ENCODE measurements at places on chromosomes 11 and 22.

- no peak for DNase-seq
Observed at GRCh38 chr11:107844041-107844440, 14.5 kb downstream of the SLC35F2 start.

GRCh38 chr22:39205344-39206021 lies 39.3 kb downstream of the PDGFB start:
- no peak for DNase-seq

- DNase-seq: no peak
Observed at GRCh38 chr22:37552524-37553163, 7.6 kb upstream of the CDC42EP1 start.

DNA sequence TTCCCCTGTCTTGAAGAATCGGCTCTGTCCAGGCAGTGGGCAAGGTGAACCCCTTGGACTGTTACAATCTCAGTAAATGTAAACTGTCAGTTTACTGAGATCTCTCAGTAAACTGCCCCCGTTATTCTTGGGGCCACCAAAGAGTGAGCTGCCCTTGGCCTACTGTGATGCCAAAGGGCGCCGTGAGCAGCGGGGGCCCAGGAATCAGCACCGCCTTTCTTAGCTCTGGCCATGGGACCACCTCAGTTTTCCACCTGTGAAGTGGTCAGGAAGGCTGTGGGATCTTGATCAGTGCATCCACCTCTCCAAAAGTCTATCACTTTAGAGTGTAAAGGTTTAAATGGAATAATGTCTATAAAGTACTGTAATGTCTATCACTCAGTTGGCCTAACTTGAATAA lies 57.1 kb downstream of the THAP12 start:
- DNase-seq: no peak

DNA sequence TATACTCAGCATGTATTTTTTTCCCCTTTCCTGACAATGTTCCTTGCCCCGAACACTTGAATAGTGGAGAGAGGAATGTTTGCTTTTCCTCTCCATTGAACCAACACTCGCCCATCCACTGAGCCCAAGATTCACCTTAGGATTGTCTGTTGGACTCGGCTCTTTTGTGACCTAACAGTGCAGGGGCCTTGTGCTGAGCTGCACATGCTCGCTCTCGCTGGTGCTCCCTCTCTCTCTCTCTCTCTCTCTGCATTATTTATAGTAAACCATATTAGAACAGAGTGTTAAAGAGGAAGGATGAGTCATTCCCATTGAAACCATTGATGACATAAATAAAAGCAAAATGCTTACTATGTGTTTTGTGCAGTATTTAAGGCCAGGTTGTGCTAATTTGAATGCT lies 20.7 kb downstream of the ZBTB16 start:
- DNase-seq: no peak

DNA sequence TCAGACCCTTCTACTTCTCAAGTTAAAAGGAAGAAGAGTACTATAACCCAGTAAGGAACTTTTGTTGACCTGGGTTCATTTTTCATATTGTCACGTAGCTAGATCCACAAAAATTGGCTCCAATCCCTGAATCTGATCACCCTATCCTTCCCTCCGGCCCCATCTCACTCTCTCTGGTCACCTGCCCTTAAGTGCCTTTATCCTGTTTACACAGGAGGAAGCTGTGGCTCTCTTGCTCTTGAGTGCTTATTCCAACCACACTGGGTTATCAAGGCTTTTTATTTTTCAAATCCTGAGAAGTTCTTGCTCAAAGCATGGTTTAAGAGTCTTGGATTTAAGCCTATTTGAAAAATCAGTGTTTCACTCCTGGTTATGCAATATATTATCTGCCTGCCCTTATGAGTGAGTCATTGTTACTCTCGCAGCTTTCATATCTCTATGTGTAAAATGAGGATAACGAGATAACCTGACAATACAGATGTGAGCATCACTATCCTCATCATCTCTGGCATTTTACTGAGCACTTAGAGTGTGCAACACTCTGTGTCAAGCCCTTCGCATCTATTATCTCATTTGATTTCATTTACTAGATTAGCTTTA lies 293.9 kb downstream of the GUCY1A2 start:
- no peak for DNase-seq

DNA sequence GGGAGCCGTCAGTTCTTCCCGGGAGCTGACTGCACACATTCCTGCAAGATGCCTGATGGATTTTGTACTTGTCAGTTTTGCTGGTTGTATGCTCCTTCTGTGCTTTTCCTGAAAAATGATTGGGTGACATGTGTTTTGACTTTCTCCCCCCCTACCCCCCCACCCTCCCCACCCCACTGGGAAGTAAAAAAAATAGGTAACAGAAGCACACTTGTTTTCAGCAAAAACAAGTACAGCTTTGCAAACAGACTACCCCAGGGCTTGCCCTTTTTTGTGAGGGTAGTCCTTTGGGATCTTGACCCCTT lies 1.1 kb downstream of the PPFIA1 start:
- no peak for DNase-seq

- DNase-seq: peak; percentile 67
Observed at GRCh38 chr11:62539238-62539925, 7.2 kb downstream of the AHNAK start.

DNA sequence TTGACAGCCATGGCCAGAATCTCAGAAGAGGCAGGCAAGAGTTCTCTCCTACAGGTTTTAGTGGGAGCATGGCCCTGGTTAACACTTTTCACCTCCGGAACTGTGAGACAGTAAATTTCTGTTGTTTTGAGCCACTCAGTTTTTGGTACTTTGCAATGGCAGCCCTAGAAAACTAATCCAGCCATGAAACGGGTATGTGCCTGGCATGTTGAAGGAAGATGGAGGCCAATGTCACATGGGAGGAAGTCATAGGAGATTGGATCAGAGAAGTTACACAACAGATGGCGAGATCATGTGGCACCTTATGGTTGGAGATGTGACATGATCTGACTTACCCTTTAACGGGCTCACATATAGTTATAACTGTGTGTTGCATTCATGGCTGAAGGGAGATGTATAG lies 63.2 kb upstream of the EED start:
- DNase-seq: no peak

DNA sequence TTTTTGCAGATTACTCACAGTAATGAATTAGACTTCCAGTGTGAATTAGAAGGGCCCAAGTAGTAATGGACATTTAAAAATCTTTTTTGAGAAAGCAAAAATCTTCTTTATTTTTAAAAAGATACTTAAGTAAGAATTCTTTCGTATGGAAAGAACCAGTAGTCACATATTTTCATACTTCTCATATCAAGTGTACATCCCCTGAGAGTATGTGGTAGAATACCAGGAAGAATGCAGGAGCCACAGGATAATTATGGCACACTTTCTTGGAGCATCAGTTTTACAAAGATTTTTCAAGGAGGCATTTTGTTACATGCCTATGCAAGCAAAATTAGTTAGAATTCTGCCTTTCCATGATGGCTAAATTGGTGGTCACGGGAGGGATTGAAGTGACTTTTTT lies 28.1 kb downstream of the POLD3 start:
- DNase-seq: no peak
